Liver (tissue), 10 donors: ENCODE measurements at places on chromosomes 13 and 19. TPM values are rescaled to one million over a fixed set of nuclear protein-coding genes. Genes with fewer than 3 reads are reported as not detected.

Gene ZNF578
- total RNA-seq: 0.56 TPM

Gene TNFRSF19
- total RNA-seq: 1.5 TPM

Gene NDUFA3
- 5.9 TPM for total RNA-seq

Gene OCEL1
- 10.5 TPM for total RNA-seq

GRCh38 chr19:4962085-4962619, 6.8 kb upstream of the KDM4B start:
- DNase-seq: no peak

DNA sequence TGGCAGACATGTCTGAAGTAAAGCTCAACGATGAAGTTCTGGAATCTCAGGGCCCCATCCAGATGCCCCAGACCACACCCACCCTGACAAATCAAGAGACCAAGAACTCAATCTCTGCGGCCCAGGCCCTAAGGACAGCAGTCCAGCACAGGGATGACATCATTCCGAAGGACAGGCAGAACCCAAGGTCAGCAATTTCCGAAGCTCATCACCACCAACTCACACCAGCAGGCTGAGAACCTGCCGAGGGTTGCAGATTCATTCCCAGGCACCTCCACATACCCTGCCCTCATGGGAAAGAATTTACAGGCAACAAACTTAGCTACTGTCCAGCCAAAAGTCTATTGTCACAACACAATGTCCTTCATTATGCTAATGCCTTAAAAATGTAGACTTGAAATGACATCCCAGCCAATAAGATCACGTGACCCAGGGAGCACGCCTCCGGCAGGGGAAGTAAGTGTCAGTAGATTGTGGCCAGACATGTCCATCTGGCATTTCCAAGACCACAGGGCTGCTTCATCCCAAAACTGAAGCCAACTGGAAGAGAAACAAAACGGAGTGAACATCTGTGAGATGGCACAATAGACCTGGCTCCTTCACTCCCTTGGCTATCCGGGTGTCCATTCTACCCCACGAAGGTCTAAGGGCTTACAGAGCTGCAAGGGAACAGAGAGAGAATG, 98.8 kb downstream of the CRYL1 start:
- no peak for DNase-seq

- no peak for DNase-seq
These were observed 396.9 kb downstream of the DLEU7 start for GRCh38 chr13:50446611-50447010.

GRCh38 chr19:13868663-13869062, 8.3 kb upstream of the NANOS3 start:
- DNase-seq: no peak

DNA sequence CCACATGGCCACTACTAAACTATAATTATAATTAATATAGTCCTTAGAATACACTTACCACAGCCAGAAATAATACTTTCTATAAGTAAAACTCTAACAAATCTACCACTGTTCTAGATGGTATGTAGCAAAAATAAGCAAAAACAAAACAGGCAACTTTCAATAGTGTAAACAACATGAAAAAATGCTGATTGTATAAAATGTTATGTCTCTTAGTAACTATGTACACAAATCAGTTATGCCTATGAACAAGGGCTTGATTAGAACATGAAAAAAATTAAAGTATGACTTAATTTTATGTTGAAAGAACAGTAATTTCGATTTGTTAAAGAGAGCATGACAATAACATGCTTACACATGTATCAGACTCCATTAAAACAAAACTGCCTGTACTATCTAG, 60.7 kb downstream of the LATS2 start:
- no peak for DNase-seq

DNA sequence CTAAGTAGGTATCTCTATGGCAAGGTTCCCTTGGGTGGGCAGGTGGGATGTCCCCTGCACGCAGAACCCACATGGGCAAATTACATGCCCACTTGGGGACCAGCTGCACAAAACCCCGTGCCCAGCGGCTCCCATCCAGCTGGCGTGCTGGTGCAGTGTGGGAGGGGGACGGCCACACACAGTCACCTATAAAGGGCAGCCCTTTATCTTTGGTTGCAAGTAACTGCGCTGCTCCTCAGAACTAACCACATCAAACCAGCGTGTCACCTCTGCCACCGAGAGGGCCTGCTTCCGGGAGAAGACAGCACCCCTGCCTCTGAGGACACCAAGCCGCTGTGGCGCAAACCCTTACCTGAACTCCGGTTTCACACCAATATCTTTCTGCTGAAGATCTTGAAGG, 32.2 kb downstream of the ANKRD27 start:
- no peak for DNase-seq

GRCh38 chr13:106850973-106851650, 283.2 kb upstream of the ARGLU1 start:
- DNase-seq: no peak

- DNase-seq: no peak
These were observed 720 bp downstream of the FARP1 start for GRCh38 chr13:98143601-98144026.

DNA sequence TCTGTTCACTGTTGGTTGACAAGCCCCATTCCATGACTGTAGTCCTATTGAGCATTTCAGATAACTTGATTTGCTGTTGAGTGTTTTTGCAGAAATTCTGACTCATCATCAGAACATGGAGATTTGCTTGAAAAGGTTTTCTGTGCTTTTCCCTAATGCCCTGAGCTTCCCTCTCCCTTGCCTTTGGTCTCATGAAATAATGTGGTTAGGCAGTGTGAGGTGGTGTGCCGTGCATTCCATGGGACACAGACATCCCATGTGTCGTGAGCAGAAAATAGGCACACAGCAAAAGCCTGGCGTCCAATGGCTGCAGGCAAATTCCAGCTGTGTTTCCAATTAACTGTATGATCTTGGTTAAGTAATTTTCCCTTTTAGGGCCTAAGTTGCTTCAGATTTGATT, 197.4 kb downstream of the DLEU7 start:
- no peak for DNase-seq

DNA sequence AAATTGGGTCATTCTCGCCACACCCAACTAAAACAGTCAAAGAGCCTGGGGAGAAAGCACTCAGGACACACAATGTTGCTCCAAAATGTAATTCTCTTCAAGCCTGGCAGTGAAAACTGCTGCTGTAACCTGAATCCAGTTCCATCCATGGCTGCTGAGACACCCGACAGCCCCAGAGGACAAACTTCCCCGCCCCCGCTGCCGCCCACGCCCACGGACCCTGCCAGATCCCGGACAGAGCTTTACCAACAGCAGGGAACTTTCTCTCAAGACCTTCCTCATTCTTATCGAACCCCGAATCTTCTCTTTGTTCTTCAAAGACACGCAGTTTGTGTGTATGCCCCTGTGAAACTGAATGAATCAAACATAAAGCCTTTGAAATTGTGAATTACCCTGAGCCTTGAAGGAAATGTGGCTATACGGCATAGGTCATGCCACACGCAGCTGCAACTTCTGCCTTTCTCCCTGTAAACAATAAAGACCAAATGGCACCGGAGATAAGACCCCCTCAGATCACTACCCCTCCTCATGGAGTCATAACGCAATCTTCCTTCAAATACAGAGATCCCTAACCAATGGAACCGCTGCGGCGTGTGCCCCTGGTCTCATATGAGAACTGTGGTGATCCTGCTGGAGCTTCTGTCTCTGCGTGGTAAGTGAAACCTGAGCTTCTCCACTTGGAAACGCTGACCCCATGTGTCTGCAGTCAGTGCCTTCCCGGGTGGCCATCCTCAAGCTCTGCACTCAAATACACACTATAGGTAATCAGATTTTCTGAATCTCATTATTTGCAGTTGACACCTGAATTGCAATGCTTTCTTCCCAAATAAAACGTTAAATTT, 4.8 kb upstream of the LAMP1 start:
- DNase-seq: peak; percentile 56

- no peak for DNase-seq
These were observed 485.3 kb downstream of the SLITRK6 start for GRCh38 chr13:85313761-85314503.

DNA sequence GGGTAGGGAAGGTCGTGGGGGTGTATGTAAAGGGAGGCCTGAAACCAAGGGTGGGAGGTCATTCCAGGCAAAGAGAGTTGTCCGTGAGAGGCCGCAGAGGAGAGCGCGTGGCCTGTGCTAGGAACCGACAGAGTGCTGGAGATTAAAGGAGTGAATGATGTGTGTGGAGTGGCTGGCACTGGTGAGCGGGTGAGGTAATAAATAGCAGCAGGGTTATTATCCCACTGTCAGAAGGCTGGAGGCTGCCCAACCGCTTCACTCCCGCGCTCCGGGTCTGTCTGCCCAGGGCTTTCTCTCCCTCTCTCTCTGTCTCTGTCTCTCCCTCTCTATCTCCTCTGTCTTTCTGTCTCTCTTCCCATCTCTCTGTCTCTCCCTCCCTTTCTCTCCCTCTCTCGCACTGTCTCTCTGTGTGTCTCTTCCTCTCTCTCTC, 17.4 kb downstream of the ZNF579 start:
- DNase-seq: no peak

DNA sequence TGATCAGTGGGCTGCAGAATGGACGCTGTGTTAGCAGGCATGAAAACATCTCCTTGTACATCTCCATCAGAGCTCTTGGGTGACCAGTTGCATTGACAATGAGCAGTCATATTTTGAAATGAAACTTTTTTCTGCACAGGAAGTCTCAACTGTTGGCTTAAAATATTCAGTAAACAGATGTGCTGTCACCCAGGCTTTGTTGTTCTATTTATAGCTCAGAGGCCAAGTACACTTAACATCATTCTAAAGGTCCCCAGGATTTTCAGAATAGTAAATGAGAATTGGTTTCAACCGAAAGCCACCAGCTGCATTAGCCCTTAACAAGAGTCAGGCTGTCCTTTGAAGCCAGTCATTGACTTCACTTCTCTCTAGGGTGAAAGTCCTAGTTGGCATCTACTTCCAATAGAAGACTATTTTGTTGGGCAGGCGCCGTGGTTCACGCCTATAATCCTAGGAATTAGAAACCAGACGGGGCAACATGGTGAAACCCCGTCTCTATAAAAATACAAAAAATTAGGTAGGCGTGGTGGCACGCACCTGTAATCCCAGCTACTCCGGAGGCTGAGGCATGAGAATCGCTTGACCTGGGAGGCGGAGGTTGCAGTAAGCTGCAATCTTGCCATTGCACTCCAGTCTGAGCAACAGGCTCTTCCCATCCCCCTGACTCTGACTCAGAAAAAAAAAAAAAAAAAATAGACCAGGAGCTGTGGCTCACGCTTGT, 7.9 kb upstream of the PDE4A start:
- no peak for DNase-seq

- DNase-seq: no peak
These were observed 30.1 kb downstream of the TMEM255B start for GRCh38 chr13:113789167-113789566.

DNA sequence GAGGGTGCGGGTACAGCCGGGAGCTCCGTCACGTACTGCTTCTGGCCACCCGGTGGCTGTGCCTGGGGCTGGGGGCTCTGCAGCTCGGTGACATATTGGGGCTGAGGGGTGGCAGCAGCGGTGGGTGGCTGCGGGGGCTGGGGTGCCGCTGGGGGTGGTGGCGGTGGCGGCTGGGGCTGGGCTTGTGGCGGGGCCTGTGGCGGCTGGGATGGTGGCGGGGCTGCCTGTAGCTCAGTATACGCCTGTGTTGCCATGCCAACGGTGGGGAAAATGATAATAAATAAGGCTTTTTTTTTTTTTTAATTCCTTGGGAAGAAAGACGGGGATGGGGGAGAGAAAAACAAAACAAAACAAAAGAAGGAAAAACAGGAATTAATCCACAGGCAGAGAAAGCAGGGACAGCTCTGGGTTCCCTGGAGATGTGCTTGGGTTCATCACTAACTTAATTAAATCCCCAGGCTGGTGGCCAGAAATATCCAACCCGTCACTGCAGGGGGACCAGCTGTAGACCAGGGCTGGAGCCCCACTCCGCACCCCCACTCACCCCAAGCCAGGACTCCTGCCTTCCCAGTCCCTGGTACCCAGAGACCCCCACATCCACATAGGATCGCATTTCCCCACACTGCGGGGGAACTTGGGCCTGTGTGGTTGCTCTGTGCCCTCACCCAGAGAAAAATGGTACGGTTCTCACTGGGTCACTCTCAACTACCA, 12.4 kb downstream of the RFX1 start:
- DNase-seq: no peak

DNA sequence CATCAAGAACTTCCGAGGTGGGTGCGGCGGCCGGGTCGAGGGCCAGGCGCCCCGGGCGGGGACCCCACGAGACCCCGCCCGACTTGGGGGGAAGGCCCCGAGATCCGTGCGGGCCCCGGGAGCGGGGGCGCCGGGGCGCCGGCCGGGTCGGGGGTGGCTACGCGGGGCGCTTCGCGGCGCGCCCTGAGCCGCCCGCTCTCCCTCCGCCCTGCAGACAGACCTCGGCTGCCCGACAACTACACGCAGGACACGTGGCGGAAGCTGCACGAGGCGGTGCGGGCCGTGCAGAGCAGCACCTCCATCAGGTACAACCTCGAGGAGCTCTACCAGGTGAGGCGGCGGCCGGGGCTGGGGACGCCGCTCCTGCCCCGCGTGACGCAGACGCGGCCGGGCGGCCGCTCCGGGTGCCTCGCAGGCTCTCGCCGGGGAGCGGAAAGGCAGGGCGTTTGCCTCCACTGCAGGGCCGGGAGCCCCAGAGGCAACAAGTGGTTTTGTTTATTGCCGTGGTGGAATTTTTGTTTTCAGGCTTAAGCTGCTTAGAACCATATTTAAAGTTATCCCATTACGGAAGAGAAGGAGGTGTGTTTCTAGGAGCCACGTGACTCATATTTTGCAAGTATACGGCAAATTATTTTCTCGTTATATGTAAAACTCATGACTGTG, 477 bp downstream of the CUL4A start:
- peak; percentile 70 for DNase-seq

DNA sequence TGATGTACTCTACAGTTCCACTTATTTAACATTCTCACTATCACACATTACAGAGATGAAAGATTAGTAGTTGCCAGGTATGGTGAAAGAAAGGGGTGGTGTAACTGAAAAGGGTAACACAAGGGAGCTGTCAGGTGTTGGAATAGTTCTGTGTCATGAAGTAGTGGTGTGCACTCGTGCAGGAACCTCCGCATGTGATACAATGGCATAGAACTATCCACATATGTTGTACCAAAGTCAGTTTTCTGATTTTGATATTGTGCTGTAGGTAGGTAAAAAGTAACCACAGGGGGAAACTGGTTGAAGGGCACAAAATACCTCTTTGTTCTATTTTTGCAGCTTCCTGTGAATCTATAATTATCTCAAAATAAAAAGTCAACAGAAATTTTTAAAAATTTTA, 24.4 kb upstream of the RPL21 start:
- no peak for DNase-seq

- DNase-seq: no peak
These were observed 48.4 kb upstream of the UFM1 start for GRCh38 chr13:38301236-38301635.

GRCh38 chr13:104701591-104701990, 1635.4 kb upstream of the SLC10A2 start:
- no peak for DNase-seq

GRCh38 chr13:47545201-47546024, 455.7 kb downstream of the SUCLA2 start:
- no peak for DNase-seq

- no peak for DNase-seq
These were observed 1.8 kb upstream of the GSX1 start for GRCh38 chr13:27790523-27790922.

DNA sequence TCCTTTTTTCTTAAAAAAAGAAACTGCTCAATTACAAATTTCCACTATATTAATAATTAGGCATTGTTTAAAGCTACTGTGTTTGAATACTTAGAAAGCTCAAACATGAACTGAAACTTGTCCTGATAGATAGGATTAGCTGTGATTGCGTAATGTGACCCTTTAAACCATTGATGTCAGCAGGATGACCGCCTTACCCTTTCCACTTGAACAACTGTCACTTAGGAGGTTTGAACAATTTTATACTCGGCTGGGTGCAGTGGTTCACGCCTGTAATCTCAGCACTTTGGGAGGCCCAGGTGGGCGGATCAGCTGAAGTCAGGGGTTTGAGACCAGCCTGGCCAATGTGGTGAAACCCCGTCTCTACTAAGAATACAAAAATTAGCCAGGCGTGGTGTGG, 2.9 kb downstream of the LAMP1 start:
- DNase-seq: no peak
